ENCODE measurements at places on chromosomes 7 and 10. TPM values are rescaled to one million over a fixed set of nuclear protein-coding genes. Genes with fewer than 3 reads are reported as not detected.

ZP3 gene
- polyA plus RNA-seq = 2.9 TPM

HMX2 gene
- polyA plus RNA-seq = 1.1 TPM

PLPP4 gene
- polyA plus RNA-seq = 3.1 TPM

NKX1-2 gene
- polyA plus RNA-seq = 7.7 TPM

DNA sequence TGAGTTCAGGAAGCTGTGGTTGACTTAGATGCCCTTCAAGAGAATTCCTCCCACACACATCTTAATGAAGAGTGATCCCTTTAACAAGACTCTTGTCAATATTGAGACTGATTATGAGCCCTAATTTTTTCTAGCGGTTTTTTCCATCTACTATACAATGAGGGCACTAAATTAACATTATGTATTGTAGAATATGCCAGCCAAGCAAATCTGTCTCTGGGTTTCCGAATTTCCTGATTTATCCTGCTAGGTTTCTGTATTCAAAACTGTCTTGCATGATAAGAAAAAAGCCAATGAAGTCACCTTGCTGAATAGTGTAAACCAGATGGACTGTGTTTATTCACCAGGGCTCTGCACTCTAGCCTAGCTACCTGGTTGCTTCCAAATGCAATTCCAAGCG lies 224.2 kb upstream of the KMT2E start:
- no peak overlapping the region for H3K27ac ChIP-seq
- H3K36me3 ChIP-seq = no peaks in the 10 kb centered on the region
- no peaks in the 10 kb centered on the region for H3K4me1 ChIP-seq
- no peaks in the 10 kb centered on the region for H3K27me3 ChIP-seq
- DNase-seq = no peak

DNA sequence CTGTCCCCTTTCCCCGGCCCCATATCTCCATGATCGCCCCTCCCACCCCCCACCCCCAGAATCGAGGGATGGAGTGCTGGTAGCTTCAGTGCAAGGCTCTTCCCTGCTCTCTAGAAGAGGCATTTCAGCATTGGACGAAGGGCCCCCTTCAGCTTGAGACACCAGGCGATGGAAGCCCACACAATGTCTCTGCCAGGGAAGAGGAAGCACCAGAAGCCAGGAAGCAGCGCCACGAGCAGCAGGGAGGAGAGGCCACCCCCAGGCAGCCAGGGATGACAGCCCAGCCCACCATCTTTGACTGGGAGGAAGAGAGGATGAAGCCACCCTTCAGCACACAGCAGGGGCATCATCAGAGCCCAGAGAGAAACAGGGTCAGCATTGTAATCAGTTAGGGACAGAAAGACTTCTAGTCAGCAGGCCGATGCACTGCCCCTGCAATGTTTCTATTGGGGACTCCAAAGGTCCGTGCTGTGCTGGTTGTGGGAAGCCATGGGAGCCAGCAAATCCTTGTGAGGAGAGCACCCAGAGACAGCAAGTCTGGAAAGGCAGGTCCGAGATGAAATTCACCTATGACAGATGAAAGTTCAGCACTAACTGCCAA lies 15.7 kb downstream of the TMEM72 start:
- no peaks in the 10 kb centered on the region for H3K36me3 ChIP-seq
- H3K27me3 ChIP-seq = no peaks in the 10 kb centered on the region
- H3K4me1 ChIP-seq = peaks cover 7% of the 10 kb centered on the region
- H3K27ac ChIP-seq = peak overlapping the region; percentile 33
- DNase-seq = no peak

BAMBI gene
- 50.4 TPM for polyA plus RNA-seq

GRCh38 chr7:155298288-155298833 lies 683 bp downstream of the INSIG1 start:
- H3K27me3 ChIP-seq = peaks cover 2% of the 10 kb centered on the region
- DNase-seq = no peak
- H3K4me3 ChIP-seq = peak overlapping the region; percentile 57
- H3K27ac ChIP-seq = peak overlapping the region; percentile 74

DNA sequence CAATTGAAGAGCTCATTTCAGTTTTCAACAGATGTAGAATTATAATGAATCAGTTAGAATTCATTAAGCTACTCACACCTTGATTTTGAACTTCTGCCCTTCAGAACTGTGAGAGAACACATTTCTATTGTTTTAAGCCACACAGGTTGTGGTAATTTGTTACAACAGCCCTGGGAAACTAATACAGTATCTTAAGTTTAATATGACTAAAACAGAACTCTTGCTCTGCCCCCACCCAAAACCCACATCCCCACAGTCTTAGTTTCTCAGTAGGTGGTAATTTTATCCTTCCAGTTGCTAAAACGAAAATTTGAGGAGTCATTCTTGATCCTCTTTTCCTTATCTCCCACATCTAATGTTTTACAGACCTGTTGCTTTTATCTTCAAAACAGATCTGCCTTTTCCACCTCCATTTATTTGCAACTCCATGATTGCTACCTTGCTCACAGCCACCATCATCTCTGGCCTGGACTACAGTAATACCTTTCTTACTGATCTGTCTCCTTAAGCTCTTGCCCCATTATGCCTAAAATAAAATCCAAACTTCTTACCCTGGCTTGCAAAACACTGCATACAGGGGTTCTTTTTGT lies 72.8 kb upstream of the NXPH1 start:
- no peak overlapping the region for H3K27ac ChIP-seq
- DNase-seq = no peak
- no peaks in the 10 kb centered on the region for H3K27me3 ChIP-seq

- H3K27me3 ChIP-seq = no peaks in the 10 kb centered on the region
- peaks cover 42% of the 10 kb centered on the region for H3K36me3 ChIP-seq
- no peaks in the 10 kb centered on the region for H3K4me1 ChIP-seq
- DNase-seq = no peak
Measured at GRCh38 chr10:121514141-121514865, 83.9 kb downstream of the FGFR2 start.

DNA sequence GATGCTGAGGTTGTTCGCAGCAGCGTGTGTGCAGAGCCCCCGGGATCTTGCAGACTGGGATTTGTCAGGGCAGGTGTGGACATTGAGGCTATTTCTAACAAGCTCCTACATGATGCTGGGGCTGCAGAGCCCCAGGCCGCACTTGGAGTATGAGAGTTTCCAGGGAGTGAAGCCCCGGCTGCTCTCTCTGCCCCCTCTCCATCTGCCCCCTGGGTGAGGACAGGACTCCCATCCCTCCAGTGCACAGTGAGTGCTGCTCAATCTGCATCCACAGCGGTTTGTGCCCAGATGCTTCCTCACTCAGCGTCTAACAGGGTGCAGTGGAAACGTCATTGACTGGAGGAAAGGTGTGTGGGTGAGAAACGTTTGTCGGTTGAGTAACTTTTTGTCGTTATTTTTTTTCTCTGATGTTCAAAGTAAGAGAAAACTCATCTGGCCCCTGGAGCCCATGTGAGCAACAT lies 25.3 kb downstream of the IL2RA start:
- H3K27me3 ChIP-seq = peaks cover 12% of the 10 kb centered on the region
- no peak overlapping the region for H3K27ac ChIP-seq
- H3K4me1 ChIP-seq = no peaks in the 10 kb centered on the region

DNA sequence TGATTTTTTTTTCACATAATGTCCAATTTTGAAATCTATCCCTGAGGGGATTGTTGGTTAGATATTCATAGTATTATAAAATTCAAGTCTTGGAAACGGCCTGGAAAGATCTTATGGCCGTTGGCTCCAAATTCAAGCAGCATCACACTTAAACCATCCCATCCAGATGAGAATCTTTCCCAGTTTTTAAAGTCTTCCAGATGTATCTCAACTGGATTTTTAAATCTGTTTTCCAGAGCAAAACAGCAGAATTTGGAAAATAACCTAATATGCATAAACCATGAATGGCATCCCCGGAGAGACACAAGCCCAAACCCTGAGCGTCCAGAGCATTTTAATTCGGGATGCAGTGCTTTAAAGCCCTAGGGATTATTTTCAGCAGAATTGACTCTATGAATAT lies 208.2 kb upstream of the PRKCQ start:
- no peak for DNase-seq
- no peaks in the 10 kb centered on the region for H3K36me3 ChIP-seq
- H3K4me3 ChIP-seq = no peak overlapping the region
- no peaks in the 10 kb centered on the region for H3K4me1 ChIP-seq

GRCh38 chr7:43462836-43463235 lies 120.1 kb upstream of the STK17A start:
- no peaks in the 10 kb centered on the region for H3K36me3 ChIP-seq
- DNase-seq = no peak
- no peaks in the 10 kb centered on the region for H3K27me3 ChIP-seq
- H3K27ac ChIP-seq = no peak overlapping the region

DNA sequence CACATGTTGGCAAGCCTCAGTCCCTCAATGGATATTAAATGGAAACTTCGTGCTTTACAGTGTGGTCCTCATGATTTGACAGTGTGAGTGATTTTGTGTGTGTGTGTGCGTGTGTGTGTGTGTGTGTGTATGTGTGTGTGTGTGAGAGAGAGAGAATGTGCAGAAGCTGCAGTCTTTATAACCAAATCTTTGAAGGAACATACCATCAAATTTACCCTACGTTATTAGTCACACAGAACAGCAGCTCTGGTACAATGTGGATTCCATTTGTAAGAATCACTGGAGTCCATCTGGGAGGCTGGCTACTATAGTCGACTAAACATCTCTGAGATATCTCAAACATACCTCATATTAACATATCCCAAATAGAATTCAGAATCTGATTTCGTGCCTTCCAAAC lies 928.0 kb upstream of the POT1 start:
- H3K36me3 ChIP-seq = no peaks in the 10 kb centered on the region
- no peak overlapping the region for H3K27ac ChIP-seq
- no peak for DNase-seq
- no peak overlapping the region for H3K4me3 ChIP-seq

DNA sequence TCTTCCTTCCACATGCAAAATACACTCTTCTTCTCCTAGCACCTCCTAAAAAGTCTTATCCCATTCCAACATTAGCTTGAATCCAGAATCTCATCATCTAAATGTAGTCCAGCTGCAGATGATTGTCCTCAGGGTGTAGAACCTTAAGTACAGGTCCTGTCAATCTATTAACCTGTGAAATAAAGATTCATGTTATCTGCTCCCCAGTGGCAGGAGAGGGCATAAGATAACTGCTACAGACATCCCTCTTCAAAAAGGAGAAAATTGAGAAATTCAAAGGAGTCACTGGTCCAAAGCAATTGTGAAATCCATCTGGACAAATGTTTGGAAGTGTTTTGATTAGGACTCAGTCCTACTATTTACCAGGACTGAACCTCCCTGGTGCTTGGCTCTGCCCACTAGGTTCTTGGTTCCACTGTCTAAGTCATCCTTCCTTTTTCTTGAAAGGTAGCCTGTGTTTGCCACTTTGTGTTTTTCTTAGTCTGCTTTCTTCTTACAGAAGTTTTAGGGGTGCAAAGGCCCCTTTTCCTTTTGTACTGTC lies 96.2 kb downstream of the ADD3 start:
- no peak overlapping the region for H3K4me3 ChIP-seq
- no peaks in the 10 kb centered on the region for H3K4me1 ChIP-seq
- H3K36me3 ChIP-seq = peaks cover 46% of the 10 kb centered on the region
- DNase-seq = no peak

ABCA13 gene
- 0.28 TPM for polyA plus RNA-seq

- no peak overlapping the region for H3K27ac ChIP-seq
- no peaks in the 10 kb centered on the region for H3K27me3 ChIP-seq
- no peaks in the 10 kb centered on the region for H3K4me1 ChIP-seq
- no peak overlapping the region for H3K4me3 ChIP-seq
- no peak for DNase-seq
- H3K36me3 ChIP-seq = no peaks in the 10 kb centered on the region
Measured at GRCh38 chr7:159083698-159084068, 61.0 kb downstream of the VIPR2 start.

- H3K27me3 ChIP-seq = no peaks in the 10 kb centered on the region
- H3K4me3 ChIP-seq = no peak overlapping the region
- peak; percentile 58 for DNase-seq
- H3K4me1 ChIP-seq = peaks cover 20% of the 10 kb centered on the region
- H3K27ac ChIP-seq = peak overlapping the region; percentile 74
Measured at GRCh38 chr10:97676770-97677581, 10.1 kb downstream of the AVPI1 start.

ZDHHC4 gene
- 65.4 TPM for polyA plus RNA-seq

DNA sequence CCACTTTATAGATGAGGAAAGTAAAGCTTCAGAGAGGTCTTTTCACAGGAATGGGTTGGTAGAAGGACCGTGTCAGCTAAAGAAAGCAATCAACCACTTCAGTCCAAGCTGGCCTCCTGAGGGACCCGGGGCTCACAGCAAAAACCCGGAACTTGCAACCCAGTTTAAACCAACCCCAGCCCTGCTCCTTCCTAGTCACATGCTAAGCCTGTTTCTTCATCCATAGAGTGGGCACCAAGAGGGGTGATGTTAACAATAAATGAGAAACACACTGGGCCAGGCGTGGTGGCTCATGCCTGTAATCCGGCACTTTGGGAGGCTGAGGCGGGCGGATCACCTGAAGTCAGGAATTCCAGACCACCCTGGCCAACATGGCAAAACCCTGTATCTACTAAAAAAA lies 12.1 kb upstream of the NPFFR1 start:
- H3K36me3 ChIP-seq = no peaks in the 10 kb centered on the region
- H3K27me3 ChIP-seq = no peaks in the 10 kb centered on the region
- H3K27ac ChIP-seq = no peak overlapping the region
- H3K4me3 ChIP-seq = no peak overlapping the region
- H3K4me1 ChIP-seq = no peaks in the 10 kb centered on the region
- no peak for DNase-seq

GRCh38 chr10:71623986-71624291 lies 95.6 kb downstream of the C10orf105 start:
- no peak for DNase-seq
- no peak overlapping the region for H3K4me3 ChIP-seq
- H3K27me3 ChIP-seq = no peaks in the 10 kb centered on the region
- no peaks in the 10 kb centered on the region for H3K36me3 ChIP-seq

GRCh38 chr10:86673827-86674581 lies 5.7 kb downstream of the LDB3 start:
- H3K4me3 ChIP-seq = no peak overlapping the region
- no peaks in the 10 kb centered on the region for H3K36me3 ChIP-seq
- DNase-seq = no peak
- H3K27ac ChIP-seq = no peak overlapping the region
